IPS DF 6.9 (cell line): ENCODE measurements at places on chromosomes 5 and 9.
A peak's percentile ranks its signal among the peaks of the same experiment; 100 is the strongest.

DNA sequence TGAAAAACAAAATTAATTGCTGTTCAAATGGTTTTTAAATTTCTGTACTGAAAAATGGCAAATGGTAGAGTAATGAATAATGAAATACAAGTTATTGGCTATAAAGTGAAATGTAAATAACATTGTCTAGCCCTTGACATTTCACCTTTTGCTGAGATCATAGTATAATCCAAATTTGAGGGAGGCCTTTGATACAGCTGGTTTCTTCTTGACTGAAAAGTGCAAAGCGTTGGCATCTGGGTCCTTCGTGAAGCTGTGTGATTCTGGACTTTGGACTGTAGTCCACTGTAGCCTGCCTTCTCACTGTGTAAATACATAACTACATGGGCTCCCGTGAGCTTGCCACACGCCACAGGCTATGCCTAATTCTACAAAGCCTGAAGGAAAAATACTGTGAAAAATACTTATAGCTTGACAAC lies 52.3 kb downstream of the ARHGEF28 start:
- DNase-seq, result no peak

- DNase-seq, result no peak
These were observed 402.7 kb upstream of the TNC start for GRCh38 chr9:115520646-115521045.

GRCh38 chr5:75450069-75450468 lies 61.4 kb downstream of the CERT1 start:
- DNase-seq, result no peak

GRCh38 chr9:4837261-4838188 lies 44.8 kb downstream of the RCL1 start:
- DNase-seq, result no peak

DNA sequence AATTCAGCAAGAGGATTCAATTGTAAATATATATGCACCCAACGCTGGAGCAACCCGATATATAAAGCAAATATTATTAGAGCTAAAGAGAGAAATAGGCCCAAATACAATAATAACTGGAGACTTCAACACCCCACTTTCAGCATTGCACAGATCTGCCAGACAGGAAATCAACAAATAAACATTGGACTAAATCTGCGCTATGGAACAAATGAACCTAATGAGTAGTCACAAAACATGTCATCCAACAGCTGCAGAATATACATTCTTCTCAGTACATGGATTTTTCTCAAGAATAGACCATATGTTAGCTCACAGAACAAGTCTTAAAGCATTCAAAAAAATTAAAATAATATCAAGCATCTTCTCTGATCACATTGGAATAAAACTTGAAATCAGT lies 86.1 kb upstream of the SLC1A1 start:
- no peak for DNase-seq

- no peak for DNase-seq
These were observed 31.8 kb downstream of the PTGES start for GRCh38 chr9:129720865-129721545.

DNA sequence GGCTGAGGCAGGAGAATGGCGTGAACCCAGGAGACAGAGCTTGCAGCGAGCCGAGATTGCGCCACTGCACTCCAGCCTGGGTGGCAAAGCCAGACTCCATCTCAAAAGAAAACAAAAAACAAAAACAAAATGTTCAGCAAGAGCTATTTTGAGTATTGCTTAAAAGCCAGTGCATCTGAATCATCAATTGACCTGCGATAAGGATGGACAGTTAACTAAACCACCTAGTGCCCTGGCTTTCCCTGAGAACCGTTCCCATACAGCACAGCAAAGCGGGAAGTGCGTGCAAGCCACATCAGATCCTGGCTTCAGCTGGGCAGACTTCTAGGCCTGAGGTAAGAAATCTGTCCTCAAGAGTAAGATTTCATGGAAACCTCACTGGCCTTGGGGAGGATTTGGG lies 2.7 kb downstream of the DYNC2I2 start:
- DNase-seq, result no peak

- DNase-seq, result no peak
These were observed 1.3 kb upstream of the SMC5 start for GRCh38 chr9:70257502-70257901.

- DNase-seq, result peak; percentile 25
These were observed 2.0 kb downstream of the GNG10 start for GRCh38 chr9:111663301-111663823.

- DNase-seq, result no peak
These were observed 24.0 kb downstream of the LYRM7 start for GRCh38 chr5:131194725-131195124.

GRCh38 chr9:113649054-113649453 lies 185.5 kb downstream of the RGS3 start:
- no peak for DNase-seq

- no peak for DNase-seq
These were observed 130.2 kb downstream of the DNAH5 start for GRCh38 chr5:13814301-13814700.

DNA sequence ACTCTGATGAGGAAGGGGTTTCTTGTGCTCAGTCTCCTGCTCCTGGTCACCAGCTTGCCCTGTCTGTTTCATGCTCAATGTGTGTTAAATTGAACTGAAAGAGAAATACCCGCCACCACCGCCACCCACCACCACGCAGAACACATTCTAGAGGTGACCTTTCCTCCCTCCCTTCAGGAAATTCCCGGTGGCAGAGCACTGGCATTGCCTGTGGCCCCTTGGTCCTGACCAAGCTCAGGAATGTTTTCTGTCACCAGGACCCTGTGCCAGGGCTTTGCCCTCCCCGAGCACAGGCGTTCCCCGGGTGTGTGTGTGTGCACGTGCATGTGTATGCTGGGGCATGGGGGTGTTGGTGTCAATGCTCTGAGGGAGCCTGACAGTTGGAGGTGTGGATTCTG lies 10.2 kb upstream of the SLC25A51 start:
- DNase-seq, result no peak

DNA sequence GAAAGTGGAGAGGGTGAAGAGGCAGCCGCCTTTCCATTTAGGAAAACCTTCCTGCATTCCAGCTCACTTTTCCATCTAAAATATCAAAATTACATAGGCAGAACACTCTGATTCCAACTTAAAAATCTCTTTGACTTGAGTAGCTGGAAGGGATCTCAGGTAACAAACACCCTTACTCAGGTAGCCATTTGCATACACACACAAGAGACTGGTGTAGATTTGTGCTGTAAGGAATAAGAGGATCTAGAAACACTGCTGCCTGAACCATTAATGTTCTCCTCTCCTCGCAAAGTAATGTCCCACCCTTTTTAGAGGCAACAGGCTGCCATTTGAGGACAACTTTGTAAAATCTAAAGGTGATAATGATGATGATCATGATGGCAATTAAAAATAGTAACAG lies 53.5 kb downstream of the BNC2 start:
- no peak for DNase-seq

GRCh38 chr5:173229966-173230689 lies 4.9 kb downstream of the NKX2-5 start:
- no peak for DNase-seq

DNA sequence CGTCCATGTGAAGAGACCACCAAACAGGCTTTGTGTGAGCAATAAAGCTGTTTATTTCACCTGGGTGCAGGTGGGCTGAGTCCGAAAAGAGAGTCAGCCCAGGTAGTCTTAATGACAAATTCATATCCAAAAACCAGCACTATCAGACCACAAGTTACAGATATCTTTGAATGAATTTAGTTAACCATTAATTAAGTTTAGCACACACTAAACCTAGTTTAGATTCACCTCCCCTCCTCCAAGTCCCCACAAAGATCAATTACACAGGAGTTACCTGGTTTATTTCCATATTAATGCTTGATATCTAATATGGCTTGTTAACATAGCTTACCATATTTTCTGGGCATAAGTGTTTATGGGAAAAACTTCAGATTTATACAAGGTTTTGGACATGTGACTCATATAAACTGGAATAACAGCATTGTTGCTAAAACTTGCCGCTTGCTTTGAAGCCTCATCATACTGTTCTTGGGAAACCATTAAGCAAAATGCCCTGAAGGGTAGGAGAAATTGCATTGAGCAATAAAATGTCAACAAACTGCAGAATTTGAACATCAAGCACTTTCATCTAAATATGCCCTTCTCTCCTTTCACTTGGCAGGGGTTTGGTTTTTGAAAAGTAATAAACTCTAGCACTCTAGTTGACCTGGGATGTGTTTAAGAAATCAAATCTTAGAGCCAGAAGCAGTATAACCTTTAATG lies 166.9 kb downstream of the SNCAIP start:
- DNase-seq, result no peak

DNA sequence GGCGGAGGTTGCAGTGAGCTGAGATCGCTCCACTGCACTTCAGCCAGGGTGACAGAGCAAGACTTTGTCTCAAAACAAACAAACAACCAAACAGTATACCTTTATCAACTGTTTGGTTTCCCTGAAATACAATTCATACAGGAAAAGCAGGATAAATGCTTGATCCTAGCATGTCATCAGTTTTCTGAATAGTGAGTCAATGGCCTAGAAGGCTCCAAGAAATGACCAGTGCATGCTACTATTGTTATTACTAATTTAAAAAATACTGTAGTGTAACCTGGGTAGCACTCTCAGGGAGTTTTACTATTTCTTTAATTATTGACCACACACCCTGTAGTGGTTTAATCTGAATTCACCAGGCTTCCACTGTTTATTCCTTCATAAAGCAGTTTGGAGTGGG lies 101.0 kb upstream of the PTPN3 start:
- no peak for DNase-seq

DNA sequence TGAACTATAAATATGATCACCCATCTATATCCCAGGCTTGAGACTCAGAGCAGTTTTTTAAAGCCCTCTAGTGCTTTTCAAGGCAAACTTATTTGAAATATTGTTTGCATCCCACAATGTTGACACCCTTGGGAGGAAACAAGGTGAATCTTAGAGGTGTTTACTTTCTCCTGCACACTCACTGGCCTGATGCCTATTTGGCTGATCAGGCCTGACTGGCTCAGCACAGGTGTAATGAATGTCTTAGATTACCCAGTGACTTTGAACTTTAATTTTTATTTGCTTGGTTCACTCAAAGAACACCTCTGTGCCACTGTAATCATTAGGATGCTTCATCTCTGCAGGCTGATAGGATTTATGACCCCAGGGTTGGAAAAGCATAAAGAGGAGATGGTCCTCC lies 158.3 kb downstream of the KCTD16 start:
- no peak for DNase-seq

DNA sequence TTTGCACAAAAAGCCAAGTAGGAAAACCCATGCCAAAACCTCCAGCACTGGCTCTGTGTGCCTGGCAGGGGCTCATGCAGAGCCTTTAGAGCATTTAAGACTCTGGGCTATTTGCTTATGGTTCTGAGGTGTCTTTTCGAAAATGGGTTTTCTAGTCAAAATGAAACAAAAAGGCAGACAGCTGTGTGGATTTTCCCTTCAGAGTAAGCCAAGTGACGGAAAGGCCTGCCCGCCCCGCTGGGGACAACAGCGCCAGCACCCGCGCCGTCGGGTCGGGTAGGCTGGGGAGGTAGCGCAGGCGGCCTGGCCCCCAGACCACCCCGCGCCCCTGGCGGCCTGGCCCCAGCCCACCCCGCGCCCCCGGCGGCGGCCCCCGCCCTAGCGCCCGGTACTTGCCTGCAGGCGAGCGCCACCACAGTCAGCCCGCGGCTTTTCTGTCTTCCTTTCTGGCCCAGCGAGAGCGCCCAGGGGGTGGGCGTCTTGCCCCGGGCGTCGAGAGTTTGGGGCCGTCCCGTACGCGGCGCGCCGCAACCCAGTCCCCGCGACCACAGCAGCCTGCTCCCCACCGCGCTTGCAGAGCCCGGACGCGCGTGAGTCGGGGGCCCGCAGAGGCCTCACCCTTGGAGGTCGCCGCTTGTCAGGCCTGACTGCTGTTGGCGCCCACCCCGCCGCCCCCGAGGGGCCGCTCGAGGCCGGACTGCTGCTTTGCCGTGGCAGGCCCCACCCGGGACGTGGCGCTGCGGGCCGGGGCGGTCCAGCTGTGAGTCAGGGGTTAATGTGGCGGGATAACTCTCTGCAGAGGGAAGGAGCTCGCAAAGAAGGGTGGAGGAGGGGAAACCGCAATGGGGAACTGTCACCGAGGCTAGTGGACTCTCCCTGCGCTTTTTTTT lies at the start of gene TICAM2:
Gene TICAM2 (minus strand): TSS at position 779 of the 890 bp plus-strand sequence. CDS start 21,223 bp downstream, outside the sequence.
- DNase-seq, result no peak

DNA sequence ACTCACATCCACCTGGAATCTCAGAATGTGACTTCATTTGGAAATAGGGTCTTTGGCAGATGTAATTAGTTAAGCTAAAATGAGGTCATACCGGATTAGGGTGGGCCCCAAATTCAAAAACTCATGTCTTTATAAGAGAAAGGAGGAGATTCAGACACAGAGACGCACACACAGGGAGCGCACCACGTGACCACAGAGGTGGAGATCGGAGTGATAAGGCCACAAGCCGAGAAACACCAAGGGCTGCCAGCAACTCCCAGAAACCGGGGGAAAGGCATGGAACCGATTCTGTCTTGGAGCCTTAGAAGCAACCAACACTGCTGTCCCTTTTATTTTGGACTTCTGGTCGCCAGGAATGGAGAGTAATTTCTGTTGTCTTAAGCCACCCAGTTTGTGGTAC lies 31.8 kb upstream of the LMX1B start:
- DNase-seq, result no peak

DNA sequence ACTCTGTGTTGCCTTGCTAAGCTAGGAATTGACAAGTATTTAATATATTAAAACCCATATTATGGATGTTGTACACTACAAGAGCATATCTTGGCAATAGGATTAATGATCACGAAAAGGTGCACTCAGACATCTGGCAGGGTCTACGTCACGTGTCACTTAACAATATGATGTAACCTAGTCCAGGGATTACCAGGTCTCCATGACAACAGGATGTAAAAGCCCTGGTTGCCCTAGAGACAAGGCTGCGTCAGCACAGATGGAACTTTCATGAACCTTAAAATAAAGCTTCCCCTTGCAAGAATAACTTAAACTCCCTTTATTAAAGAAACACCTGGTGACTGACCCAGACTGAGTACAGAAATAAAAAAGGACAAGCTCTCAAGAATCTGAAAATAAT lies 717.8 kb downstream of the CDH18 start:
- no peak for DNase-seq
